ENCODE measurements at places on chromosomes 5 and 9. TPM values are rescaled to one million over a fixed set of nuclear protein-coding genes. Genes with fewer than 3 reads are reported as not detected.

PRUNE2 gene
- total RNA-seq = 9.3 TPM

GPRIN1 gene
- total RNA-seq = 24.6 TPM

DIRAS2 gene
- total RNA-seq = not detected

HACD4 gene
- total RNA-seq = not detected

FAM78A gene
- 2.5 TPM for total RNA-seq

SLC6A19 gene
- not detected for total RNA-seq

GPX8 gene
- 112 TPM for total RNA-seq

SCGB3A2 gene
- total RNA-seq = not detected

ZBED3 gene
- total RNA-seq = 0.89 TPM

WDR36 gene
- 33.7 TPM for total RNA-seq

FRRS1L gene
- total RNA-seq = not detected

ECSCR gene
- 1.8 TPM for total RNA-seq

CFAP157 gene
- not detected for total RNA-seq

PCDHB7 gene
- 6.9 TPM for total RNA-seq

TMOD1 gene
- 0.81 TPM for total RNA-seq

HK3 gene
- total RNA-seq = not detected

MAMDC2 gene
- total RNA-seq = 4.2 TPM

OBP2B gene
- not detected for total RNA-seq

TLX3 gene
- not detected for total RNA-seq

SLC25A2 gene
- total RNA-seq = not detected

ANKRD20A1 gene
- not detected for total RNA-seq

STPG3 gene
- not detected for total RNA-seq

SGTB gene
- total RNA-seq = 20.2 TPM

GALNT12 gene
- total RNA-seq = 5.4 TPM

LTC4S gene
- 13.4 TPM for total RNA-seq

HAPLN1 gene
- total RNA-seq = 35.6 TPM

ANKRD31 gene
- not detected for total RNA-seq

PDZD2 gene
- total RNA-seq = 0.16 TPM

MRPS27 gene
- total RNA-seq = 94.9 TPM

CDK9 gene
- 36.9 TPM for total RNA-seq

BTNL3 gene
- not detected for total RNA-seq

LCN1 gene
- 0.47 TPM for total RNA-seq

SLC6A18 gene
- not detected for total RNA-seq

ENHO gene
- total RNA-seq = 1.1 TPM

NR2F1 gene
- total RNA-seq = 6.9 TPM

ZNF354C gene
- not detected for total RNA-seq

PCSK1 gene
- 0.02 TPM for total RNA-seq

PGGT1B gene
- 11.9 TPM for total RNA-seq

EPB41L4A gene
- 1.2 TPM for total RNA-seq

PCDHA10 gene
- 0.02 TPM for total RNA-seq

ADRB2 gene
- 0.45 TPM for total RNA-seq

PPP2R2B gene
- 9.9 TPM for total RNA-seq

GPX3 gene
- total RNA-seq = not detected

NXNL2 gene
- 1.2 TPM for total RNA-seq

ENTREP1 gene
- total RNA-seq = 1.7 TPM

ARHGEF28 gene
- 15.9 TPM for total RNA-seq

OTP gene
- total RNA-seq = not detected

SEMA5A gene
- 12.0 TPM for total RNA-seq

DBH gene
- total RNA-seq = 0.02 TPM

PCDHGB5 gene
- 0.10 TPM for total RNA-seq

PKD2L2 gene
- total RNA-seq = not detected

CSF1R gene
- total RNA-seq = 0.84 TPM

SLC1A1 gene
- total RNA-seq = 1.7 TPM

FAXDC2 gene
- 1.8 TPM for total RNA-seq

RNF183 gene
- not detected for total RNA-seq

All from A172 (cell line).